ENCODE measurements at places on chromosomes 5 and 9.

GRCh38 chr5:32508806-32509805 is 64.6 kb upstream of the ZFR start:
- no peak for DNase-seq

DNA sequence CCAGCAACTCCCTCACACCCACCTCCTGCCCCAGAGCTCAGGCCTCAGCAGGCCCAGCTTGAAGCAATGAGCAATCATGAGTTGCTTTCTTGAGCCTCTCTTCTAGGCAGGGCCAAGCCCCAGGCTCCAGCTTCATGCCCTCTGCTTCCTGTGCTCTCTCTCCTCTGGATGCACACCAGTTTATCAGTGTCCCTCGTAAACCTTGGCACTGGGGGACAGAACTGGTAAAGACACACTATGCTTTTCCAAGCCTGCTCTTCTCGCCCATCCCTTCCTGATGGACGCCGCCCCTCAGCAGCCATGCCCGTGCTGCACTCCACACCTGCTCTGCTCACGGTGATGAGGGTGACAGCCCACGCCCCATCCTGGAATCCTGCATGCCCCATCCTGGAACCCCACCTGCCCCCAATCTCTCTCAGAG is 49.4 kb upstream of the ORM1 start:
- DNase-seq, result no peak

- no peak for DNase-seq
These were observed 11.2 kb downstream of the ACO1 start for GRCh38 chr9:32395510-32396216.

DNA sequence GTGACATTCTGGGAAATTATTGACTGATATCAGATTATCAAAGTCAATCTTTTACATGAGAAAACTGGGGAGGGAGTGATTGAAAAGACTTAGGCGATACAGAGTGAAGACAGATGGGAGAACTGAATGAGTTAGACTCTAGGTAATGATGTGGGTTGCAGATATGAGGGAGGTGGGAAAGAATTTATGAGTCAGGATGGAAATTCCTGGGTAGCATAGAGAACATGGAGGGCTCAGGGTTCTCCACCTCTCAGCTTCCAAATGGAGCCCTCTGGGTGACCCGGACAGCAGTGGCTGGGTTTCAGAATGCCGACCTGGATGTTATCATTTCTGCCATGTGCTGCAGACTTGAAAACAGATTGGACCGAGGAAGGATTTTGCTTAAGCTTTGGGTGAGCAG is 75.4 kb upstream of the SHB start:
- no peak for DNase-seq

DNA sequence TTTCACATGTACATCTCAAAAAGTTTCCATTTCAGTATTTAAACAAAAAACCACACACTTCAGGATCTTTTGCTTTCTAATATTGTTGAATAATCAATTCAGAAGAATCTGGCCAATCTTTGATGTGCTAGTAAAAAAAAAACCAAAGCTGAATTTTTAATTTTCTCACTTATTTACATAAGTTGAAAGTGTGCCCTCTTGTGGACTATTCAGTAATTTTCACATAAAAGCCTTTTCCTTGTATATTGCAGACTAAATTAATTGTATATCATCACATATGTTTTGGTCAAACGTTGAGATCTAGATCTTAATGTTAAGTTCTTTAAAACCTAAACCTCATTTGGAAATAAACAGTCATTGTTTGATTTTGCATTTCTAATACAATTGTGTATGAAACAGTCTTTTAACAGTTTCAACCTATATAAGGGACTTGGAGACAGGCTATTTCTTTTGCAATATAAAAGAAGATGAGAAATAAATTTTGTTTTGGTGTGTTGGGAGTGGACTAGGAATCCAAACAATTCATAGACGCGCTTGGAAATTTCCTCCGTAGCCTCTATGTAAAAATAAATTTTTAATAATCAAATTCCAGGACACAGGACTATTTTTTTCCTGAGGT is 68.1 kb downstream of the NIPBL start:
- no peak for DNase-seq

DNA sequence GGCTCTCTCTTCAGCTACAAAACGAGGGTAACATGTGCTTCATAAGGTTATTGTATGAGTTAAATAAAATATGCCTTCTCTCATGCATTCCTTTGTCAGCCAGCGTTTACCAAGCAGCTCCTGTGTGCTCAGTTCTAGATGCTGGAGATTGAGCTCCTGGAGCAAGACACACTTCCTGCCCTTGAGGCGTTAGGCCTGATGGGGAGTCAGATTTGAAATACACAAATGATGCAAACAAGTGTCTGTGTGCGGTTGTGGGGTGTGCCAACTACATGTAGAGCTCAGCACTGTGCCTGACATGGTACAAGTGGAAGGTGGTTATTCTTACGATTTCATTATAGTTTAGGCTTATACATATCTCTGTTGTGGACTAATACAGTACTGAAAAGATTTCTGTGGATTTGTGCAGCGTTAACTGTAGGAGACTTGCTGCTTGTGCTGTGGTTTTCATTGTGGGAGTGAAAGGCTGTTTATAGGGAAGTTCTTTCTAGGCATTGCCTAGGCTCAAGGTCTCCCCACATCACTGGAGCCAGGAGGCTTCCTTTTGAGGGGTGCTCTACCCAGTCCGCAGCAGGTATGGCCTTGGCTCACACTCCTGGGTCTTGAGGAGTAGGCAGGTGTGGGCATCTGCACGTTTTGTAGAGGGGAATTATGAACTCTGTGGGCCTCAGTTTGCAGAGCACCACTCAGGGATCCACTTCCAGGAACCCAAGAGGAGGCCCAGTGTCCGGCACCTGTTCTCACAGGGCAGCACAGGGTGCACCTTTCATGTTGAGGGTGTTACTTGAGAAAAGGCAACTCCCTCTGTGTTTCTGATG is 39.8 kb upstream of the ANGPTL2 start:
- DNase-seq, result no peak

GRCh38 chr5:68722357-68722756 is 371.5 kb upstream of the SLC30A5 start:
- no peak for DNase-seq

GRCh38 chr5:14419686-14420085 is 161.9 kb upstream of the OTULINL start:
- no peak for DNase-seq

GRCh38 chr5:87393331-87393730 is 19.4 kb downstream of the CCNH start:
- DNase-seq, result no peak

DNA sequence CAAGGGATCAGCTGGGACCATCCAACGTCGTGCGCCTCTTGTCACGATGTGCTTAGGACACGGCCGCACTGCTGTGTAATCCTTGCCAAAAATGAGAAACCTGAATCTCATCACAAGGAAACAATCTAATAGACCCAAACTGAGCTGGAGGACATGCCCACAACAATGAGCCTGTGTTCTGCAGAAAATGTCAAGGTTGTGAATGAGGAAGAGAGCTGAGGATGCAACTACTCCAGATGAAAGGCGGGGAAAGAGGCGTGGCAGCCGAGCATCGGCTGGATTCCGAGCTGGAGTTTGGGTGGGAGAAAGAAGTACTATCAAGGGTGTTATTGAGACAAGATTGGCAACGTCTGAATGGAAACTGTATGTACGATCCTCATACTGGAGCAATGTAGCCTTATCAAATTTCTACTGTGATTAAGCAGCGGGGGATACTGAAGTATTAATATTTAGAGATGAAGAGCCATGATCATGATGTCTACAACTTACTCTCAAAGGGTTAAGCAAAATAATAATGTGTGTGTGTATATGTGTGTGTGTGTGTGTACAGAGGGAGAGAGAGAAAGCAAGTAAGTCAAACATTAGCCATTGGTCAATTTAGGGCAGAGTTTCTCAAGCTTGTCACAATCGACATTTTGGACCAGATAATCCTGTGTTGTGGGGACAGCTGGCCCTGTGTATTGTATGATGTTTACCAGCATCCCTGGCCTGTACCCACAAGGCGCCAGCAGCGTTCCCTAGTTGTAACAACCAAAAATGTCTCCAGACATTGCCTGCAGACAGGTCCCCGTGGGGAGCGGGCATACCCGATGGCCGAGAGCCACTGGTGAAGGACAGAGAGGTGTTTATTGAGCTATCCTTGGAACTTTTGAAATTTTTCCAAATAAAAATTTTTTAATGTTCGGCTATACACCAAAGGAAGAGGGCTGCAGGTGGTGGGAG is 46.5 kb downstream of the DUSP1 start:
- no peak for DNase-seq

DNA sequence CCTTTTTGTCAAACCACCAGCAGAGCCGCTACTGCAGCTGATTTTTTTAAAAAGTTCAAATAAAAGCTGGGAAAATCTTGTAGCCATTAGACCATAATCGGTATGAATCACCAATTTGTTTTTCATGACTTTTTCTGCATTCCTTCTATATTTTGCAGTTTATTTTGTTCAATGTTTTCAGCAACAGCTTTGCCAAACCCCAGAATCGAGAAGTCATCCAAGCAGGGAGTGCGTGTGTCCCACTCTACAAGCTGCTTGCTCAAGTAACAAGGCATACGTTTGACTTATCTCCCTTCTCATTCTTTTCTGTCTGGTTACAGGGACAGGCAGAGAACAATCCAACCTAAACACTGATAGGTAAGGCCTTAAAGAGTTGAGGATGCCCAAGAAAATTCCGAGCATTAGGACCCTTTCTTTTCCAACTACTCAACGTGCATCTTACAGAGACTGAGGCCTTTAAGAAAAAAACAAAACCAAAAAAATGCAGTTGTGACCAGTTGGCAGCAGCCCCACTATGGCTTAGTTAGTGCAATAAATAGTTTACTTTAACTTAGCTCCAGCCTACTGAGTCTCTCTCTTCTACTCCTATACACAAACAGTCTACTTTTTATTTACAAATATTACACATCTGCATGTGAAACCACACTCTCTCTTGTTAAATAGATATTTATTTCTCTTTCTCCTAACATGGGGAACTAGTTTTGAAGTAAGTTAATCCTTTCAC is 134.7 kb upstream of the SLIT3 start:
- no peak for DNase-seq

DNA sequence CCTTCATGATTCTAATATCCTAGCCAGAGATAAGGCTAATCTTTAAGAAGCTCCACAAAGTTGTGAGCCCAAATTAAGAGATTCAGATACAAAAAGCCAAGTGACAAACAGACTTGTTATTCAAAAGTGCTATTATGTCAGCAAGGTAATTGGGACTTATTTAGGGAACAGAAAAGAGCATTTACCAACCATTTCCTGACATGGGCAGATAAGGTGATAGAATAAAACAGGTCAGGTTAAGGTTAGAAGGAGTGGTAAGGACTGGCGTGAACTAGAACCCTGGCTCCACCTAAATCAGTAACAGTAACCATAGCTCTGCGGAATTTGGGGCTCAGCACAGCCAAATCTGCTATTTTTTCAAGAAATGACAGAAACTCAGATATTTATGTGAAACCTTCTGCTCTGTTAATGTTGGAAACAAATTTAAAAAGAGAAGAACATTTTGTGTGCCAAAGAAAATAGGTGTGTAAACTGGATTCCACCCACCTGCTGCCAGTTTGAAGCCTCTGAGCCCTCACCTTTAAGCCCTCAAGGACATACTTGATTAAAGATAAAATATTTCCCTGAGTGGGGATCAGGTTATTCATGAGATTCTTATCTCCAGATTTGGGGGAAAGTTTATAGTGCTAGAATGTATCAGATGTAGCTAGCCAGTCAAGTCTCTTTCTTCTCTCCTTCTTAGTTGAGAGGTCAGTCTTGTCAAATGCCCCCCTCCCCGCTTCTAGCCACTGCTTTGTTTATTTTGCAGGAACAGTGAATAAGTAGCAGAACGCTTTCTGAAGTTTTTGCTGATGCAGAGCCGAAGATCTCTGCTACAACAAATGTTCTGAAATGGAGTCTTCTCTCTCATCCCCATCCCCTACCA is 10.2 kb upstream of the ERMP1 start:
- no peak for DNase-seq

DNA sequence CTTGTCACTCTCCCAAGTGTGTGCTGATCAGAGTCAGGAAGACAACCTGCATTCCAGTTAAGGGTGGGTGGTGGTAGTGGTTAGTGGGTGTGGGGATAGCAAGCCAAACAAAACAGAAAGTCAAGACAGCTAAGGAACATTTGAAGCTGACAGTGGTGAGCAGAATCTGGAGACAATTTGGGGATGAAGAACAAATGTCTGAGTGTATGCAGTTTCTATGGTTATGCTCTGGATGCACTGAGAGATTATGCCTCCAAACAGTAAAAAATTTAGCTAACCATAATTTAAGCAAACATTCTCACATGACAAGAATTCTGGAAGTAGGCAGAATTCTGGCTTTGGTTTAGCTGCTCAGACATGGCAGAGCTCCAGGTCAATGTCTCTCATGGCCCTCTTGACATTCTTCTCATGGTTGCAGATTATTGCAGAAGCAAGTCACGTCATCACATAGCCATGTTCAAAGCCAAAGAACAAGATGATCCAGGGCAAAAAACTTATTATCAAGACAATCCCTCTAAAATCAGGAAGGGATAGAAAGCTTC is 148.7 kb downstream of the LURAP1L start:
- no peak for DNase-seq

DNA sequence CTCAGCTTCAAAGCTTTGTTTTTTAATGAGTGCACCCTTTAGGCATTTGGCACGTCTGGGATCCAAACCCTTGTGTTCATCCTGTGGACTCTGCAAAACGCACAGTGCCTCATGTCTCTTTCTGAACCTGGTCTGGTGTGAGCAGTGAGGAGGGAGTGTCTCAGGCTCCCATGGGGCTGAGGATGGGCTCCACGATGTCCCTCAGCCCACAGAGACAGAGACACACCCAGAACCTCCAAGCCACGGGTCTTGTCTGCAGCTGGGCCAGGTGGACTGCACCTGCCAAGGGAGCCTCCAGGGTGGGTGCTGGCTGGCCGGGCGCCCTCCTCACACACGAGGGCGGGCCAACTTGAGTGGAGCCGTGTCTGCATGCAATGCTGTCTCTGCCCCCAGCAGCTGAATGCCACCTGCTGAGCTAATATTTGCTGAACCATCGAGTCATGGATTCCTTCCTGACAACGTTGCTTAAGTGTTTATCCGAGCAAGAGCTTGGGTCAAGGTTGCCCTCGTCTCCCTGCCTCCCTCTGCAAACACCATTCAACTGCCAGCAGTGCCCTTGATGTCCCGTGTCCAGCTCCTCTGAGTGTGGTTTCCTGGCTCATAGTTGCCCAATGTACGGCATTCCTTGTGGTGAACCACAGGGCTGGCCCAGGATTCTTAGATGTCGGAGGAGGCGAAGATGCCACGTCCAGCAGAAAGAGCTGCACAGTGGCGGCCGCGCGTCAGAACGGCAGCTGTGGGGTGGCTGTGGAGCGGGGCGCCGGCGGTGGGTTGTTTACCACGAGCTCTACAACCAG is 31.4 kb upstream of the LPCAT1 start:
- no peak for DNase-seq
